ENCODE measurements at places on chromosomes 7 and 10.

DNA sequence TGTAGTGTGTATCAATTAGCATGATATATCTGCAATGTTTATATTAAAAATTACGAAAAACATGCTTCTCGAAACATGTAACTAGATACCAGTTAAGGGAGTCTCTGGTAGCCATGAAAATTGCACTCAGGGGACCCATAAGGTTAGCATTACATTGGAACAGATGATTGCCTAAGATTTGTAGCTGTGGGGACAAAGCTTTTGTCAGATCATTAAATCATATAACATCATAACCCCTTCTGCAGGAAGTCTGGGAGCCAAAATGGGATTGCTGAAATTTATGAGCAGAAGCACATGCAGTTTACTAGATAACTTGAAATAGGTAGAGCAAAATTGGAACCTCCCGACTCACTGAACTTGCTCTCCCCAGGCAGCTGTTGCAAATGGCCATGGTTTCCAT, 235.0 kb upstream of the IGFBP3 start:
- no peak for DNase-seq

- no peak for DNase-seq
Observed at GRCh38 chr7:129550693-129551360, 48.5 kb downstream of the SMKR1 start.

- no peak for DNase-seq
Observed at GRCh38 chr10:119701861-119702260, 24.0 kb upstream of the INPP5F start.

- DNase-seq, result no peak
Observed at GRCh38 chr10:101986624-101986971, 69.4 kb downstream of the ARMH3 start.

GRCh38 chr7:148931470-148931869, 47.4 kb upstream of the EZH2 start:
- no peak for DNase-seq

DNA sequence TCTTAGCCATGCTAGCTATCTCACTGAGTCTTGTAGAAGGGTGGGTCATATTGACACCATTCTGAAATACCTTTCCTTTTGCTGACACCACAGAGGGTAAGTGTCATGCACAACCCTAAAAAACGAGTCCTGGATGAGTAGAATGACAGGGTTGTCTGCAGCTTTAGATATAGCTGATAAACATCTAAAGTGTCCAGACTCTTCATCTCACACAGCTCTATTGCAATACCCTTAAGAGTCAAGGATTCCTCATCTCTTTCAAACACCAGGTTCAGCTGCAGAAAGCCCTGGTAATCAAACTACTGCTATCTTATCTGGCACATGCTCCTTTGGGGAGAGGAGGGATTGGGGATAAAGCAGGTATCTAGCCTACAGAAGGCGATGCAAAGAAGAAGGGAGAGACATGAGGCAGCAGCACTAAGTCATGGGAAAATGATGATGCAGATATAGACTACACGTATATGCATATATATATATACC, 127.0 kb downstream of the ANK3 start:
- no peak for DNase-seq

DNA sequence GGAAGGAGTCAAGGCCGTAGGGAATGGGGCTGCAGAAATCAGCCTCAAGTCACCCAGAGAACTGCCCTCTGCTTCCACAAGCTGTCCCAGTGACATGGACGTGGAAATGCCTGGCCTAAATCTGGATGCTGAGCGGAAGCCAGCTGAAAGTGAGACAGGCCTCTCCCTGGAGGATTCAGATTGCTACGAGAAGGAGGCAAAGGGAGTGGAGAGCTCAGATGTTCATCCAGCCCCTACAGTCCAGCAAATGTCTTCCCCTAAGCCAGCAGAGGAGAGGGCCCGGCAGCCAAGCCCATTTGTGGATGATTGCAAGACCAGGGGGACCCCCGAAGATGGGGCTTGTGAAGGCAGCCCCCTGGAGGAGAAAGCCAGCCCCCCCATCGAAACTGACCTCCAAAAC, 50.2 kb upstream of the PDCD4 start:
- DNase-seq, result no peak

DNA sequence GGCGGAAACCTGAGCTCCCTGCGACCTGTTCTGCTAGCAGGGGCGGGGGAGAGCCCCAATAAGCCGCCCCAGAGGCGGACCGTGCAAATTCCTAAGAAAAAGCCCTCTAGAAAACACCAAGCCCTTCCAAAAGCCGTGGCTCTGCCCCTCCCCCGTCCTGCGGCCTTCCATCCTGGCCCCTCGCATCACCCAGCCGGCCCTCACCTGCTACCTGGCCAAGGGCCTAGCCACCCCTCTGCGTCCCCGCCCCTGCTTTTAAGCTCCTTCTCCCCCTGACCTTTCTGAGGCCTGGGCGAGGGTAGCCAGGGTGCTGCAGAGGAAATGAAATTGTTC, 24.9 kb downstream of the SKIDA1 start:
- no peak for DNase-seq

DNA sequence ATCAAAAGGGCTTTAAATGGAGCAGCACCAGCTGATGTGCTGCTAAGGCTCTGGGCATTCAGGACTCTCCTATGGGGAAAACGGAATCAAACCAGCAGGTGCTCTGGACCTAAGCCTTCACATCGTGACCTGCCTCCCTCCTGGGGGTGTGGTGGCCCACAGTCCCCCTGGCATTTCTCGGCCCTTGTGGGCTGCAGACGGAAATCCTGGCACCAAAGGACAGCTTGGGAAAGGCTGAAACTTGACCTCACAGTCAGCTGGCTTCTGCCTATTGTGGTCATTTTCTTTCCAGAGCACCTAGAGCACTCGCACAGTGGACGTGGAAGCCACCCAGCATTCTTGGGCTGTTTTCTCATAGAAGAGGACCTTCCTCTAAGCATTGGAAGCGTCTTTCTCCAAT, 74.8 kb downstream of the TPST1 start:
- no peak for DNase-seq

DNA sequence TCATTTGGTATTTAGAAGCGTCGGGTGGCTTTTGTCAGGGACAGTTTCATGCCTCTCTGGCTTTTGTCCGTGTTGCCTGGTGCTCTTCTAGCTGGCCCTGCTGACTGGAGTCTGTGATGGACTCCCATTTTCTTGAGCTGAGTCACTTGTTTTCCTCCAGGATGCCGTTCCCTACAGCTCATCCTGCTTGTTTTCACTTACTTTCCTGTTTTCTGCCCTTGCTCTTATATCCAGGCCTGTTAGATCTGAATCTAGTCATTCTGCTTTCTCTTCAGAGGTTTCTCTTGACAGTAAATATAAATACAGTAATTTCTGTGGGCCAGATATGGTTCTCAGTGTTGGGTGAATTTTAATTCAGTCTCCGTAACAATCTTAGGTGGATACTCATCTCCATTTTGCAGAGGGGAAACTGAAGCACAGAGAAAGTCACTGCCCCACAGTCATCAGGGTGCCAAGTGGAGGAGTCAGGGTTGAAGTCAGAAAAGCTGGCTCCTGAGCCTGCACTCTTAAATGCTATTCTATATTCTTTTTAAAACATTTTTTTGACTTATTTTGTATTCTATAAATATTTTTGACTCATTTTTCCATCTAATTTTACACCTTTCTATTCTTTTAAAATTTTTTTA, 85.4 kb downstream of the CCNY start:
- DNase-seq, result peak; percentile 89

DNA sequence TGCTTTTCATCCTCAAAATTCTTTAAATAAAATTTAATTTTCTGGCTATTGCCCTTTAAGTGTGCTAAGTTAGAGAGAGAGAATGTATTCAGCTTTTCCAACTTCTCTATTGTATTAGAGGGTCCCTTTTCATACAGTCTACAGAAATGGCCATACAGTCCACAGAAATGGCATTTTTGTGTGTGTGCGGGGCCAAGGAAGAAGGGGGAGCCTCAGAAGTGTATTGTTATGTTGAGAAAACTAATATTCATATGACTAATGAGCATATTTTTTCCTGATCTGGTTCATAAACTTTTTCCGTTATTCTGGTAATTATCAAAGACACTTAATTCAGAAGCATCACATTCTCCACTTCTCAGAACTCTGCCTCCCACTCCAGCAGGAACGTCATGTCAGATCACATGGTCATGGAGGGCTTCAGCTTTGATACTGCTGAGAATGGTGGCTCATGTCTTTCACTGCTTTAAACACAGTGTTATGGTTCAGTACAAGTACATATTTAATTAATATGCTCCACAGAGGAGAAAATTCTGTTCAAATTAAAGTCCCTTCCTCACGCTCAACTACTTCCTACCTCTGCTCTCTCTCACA, 37.1 kb downstream of the ELMO1 start:
- no peak for DNase-seq

- peak; percentile 16 for DNase-seq
Observed at GRCh38 chr7:156493942-156494341, 146.6 kb upstream of the RNF32 start.

GRCh38 chr7:101538596-101539459, 90.3 kb downstream of the MYL10 start:
- DNase-seq, result peak; percentile 71

DNA sequence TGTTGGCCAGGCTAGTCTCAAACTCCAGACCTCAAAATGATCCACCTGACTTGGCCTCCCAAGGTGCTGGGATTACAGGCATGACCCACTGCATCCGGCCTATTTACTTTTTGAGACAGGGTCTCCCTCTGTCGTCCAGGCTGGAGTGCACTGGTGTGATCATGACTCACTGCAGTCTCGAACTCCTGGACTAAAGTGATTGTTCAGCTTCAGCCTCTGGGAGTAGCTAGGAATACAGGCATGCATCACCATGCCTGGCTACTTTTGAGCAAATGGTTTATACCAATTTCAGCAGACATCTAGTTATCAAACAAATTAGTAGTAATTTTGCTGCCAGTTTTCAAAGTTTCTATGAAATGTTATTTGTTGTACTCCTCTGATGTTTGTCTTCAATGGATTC, 2.2 kb upstream of the WAC start:
- no peak for DNase-seq

DNA sequence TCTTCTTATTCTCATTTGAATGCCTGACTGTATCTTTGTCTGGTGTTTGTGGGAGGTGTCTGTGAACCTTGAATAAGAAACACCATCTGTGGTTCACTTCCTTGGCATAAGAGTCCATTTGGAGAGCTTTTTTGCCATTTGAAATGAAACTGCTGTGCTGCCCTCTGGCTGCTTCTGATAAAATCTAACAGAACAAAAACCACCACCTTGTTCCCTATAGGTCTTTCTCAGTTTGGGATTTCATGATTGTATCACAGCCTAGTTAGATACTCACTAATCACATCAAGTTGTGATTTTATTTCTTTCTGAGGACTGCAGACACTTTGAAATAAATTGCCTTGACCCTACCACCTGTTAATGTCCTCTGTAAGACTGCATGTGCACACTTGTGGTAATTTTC, 102.7 kb upstream of the FAM13C start:
- DNase-seq, result peak; percentile 4

- no peak for DNase-seq
Observed at GRCh38 chr10:26044141-26044749, 110.2 kb downstream of the MYO3A start.

DNA sequence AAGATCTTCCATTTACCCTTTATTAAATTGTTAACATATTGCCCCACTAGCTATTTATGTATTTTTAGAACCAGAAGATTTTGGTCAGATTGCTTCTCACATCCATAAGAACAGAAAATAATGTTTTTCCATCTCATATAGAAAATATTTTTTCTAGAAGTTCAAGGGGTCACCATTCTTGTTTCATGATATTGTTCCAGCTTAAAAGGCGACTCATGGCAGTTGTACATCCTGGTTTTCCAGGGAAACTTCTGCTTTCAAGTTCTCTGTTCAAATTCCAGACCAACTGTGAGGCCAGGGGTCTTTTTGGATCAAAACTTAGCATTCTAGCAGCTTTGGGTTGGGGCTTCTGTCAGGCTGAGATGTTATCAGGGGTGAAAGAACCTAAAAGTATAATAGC, 84.4 kb downstream of the LRRC4 start:
- DNase-seq, result no peak

- peak; percentile 25 for DNase-seq
Observed at GRCh38 chr10:7826971-7827370, 8.7 kb downstream of the TAF3 start.

- no peak for DNase-seq
Observed at GRCh38 chr7:43021431-43021830, 89.3 kb downstream of the MRPL32 start.

DNA sequence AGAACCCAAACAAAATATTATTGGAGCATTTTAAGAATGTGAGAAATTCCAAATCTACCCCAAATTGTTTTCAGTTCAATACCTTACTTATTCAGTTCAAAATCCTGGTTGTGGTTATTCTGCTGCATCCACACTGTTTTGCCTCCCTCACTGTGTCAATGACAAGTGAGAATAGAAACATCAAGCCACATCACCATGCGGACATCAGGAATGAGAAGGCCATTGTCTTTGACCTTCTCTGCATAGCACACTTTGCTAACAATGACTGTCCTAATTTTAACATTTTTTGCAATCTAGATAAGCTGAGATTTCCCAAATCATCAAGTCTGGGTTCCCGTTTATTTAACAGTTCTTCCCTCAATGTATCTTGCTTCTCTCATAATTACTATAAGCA, 93.7 kb downstream of the ELAPOR2 start:
- DNase-seq, result no peak

DNA sequence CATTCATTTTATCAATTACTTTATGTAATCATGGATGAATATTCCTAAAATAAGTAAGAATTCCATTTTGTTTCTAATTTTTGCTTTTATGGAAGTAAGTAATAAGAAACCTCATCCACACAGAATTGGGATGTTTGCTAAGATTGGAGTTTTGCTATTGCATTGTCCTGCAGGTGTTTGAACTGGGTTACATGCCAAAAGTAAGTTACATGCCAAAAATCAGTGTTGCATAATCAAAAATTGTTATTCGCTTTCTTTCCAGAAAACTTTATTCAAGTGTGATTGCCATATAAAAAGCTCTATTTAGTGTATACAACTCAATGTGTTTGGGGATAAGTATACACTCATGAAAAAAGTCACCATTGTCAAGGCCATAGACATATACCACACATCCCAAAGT, 346.7 kb upstream of the PLXDC2 start:
- no peak for DNase-seq

DNA sequence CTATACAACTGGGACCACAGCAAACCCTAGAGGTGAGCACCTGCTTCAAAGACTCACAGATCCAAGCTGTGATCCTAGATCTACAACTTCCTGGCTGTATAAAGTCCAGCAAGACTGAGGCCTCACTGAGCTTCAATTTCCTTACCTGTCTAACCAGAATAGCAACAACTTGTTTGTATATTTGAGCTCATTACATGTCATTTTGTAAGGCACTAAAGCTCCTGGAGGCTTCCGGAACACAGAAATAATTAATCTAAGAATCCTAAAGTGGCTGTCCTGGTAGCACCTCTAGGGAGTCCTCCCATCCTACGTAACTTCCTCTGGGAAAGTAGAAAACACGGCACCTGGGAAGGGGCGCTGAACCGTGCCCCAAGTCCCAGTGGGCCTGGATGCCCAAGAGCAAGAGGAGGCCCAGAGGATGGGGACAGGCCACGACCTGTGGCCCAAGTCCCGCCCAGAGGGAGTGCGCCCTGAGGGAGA, 39.4 kb downstream of the HK1 start:
- DNase-seq, result no peak

All from RWPE1 (cell line).